ENCODE measurements at places on chromosomes 5 and 9. TPM values are rescaled to one million over a fixed set of nuclear protein-coding genes. Genes with fewer than 3 reads are reported as not detected.
A peak's percentile ranks its signal among the peaks of the same experiment; 100 is the strongest.

DNA sequence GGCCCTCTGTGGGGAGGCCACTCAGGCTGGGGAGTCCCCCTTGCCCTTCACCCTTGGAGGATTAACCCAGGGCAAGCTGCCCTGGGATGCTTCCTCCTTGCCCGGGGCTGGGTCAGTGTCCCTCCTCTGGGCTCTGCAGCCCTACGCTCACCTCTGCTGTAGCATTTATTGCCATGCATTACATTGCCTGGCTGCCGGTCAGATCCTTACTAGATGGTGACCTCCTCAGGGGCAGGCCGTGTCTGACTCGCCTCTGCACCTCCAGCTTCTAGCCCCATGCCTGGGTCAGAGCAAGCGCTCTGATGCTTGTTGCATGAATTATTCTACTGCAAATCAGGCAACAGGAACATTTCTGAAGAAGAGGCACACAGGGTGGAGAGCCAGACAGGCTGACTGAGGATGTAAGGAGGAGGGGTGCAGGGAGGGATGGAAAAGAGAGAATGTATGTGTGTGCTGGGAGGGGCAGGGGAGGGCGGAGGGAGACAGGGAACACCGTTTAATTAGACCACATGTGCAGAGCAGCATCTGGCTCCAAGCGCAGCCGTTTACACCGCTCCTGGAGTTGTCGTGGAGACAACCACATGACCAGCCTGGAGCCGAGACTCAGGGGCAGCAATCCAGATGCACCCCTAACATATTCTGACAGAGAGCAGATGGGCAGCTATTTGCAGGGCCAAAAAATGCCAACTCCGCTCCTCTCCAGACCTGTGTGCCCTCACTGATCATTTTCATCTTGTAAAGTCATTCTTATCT lies 117.0 kb downstream of the CRB2 start:
- no peak for DNase-seq

- DNase-seq: no peak
Measured at GRCh38 chr5:2191972-2192371, 309.2 kb upstream of the IRX4 start.

DNA sequence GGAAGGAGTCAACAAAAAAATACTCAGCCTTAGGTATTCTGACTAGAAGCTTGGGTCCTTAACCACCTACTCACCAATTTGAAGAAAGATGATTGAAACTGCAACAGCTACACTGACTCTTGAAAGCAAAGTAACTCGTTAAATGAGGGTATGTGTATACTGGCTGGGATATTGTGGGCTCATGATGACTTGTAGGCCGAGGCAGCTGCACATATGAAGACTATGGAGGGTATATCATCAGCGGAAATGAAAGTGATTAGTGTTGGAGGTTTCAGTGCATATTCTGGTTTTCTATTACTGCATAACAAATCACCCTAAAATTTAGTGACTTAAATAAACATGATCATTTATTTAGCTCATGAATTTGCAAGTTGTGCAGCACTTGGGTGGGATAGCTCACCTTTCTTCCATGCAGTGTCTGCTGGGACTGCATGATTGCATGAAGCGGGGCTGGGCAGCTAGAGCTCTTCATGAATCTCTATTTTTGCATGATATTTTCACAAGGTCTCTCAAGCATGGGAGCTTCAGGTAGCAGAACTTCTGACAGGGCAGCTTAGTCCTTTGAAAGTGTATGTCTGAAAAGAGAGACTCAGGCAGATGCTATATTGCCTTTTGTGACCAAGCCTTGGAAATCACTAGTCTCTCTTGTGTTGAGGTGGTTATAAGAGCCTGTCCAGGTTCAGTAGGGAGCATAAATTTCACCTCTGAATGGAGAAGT lies 96.1 kb upstream of the CDKN2B start:
- no peak for DNase-seq

DNA sequence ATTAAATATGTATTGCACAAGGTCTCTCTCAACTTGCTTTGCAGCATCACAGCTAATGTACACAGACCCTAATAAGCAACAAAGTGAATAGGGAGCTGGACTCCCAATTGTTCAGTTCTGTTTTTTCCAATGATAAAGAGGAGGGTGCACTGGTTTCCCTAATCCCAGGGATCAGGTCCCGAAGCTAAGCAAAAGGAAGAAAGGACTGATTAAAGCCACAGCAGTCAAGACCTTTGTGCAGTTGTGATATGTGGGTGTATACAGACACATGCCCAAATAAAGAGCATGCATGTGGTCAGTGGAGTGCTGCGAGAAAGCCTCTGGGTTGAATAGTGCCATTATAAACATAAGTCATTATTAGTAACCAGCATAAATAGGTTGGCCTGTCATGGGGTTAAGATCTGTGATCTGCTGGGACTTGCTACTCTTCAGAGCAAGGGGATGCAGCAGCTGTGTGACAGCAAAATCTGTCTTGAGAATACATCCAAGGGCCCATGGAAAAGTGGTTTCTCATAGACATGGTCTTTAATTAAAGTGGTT lies 1863.1 kb upstream of the WWC1 start:
- no peak for DNase-seq

DNA sequence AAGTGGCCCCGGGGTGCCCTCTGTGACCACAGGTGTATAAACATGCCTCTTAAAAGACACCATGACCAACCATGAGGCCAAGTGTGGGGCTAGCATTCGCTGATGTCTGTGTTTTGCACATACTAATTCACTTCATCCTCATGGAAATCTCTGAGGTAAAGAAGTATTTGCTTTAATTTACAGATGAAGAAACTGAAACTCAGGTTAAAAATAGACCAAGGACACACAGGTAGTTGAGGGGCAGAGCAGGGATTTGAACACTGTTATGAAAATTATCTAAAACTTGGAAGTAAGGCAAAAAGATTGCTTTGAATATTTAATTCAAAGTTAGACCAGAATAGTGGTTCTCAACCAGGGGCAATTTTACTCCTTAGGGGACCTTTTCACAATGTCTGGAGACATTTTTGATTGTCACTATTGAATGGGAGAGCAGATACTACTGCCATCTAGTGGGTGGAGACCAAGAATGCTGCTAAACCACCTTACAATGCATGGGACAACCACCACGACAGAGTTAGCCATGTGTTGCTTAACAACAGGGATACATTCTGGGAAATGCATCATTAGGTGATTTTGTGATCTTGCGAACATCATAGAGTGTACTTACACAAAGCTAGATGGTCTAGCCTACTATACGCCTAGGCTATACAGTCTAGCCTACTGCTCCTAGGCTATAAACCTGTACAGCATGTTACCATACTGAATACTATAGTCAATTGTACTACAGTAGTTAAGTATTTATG lies 8.0 kb upstream of the FXN start:
- DNase-seq: peak; percentile 80

DNA sequence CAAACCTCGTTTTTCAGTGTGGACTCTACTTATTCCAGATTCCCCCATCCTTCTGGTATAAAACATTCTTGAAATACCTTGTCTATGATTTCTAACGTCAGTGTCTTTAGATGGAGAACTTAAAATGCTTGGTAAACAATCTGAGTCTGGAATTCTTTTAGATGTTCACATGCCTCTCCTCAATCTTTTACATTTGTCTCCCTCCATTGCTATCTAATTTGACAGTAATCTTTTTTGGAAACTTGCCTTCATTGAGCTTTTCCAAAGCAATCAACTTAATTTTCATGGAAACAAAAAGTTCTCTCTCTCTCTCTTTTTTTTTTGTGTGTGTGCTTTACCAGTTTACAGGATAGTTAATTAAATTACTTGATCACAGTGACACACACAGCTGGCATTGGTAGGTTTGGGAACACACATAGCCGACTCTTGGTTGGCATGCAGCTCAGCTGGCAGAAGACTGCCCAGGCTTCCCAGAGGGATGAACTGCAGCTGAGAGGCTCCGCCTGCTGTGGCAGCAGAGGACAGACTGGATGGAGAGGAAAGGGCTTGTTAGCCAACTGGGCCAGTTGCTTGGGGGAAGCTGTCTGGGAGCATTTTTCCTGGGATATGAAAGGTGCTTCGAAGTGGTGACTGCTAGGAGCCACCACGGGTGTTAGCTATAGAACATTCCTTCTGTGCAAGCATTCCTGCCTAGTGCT lies 271.3 kb downstream of the ZSWIM6 start:
- peak; percentile 56 for DNase-seq

ORM1 gene
- total RNA-seq: not detected

CDO1 gene
- total RNA-seq: 0.42 TPM

PPWD1 gene
- total RNA-seq: 33.2 TPM

FAXDC2 gene
- total RNA-seq: 13.7 TPM

CDH12 gene
- total RNA-seq: 35.9 TPM

AK3 gene
- 42.5 TPM for total RNA-seq

Data from SK-MEL-5 (cell line).